Fibroblast of skin of abdomen (primary cell): ENCODE measurements at places on chromosomes 16 and 17.

DNA sequence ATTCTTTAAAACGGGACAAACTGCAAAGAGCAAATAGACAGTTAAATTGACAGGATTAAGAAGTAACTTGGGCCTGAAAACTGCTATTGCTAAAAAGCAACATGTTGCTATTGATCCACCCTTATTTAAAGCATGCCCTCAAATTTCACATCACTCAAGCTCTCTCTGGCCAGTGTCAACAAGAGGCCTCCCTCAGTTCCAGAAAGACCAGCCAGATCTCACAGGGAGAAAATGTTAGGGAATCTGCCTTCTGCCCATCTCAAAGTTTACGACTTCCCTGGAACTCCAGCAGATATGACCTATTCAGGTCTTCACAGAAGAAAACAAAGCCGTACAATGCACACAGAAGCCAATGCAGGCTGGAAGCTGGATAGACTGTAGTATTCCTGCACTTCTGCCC, 8.9 kb downstream of the CFAP20 start:
- no peak for DNase-seq

GRCh38 chr17:57420734-57421717, 164.7 kb downstream of the MSI2 start:
- DNase-seq: peak; percentile 57

DNA sequence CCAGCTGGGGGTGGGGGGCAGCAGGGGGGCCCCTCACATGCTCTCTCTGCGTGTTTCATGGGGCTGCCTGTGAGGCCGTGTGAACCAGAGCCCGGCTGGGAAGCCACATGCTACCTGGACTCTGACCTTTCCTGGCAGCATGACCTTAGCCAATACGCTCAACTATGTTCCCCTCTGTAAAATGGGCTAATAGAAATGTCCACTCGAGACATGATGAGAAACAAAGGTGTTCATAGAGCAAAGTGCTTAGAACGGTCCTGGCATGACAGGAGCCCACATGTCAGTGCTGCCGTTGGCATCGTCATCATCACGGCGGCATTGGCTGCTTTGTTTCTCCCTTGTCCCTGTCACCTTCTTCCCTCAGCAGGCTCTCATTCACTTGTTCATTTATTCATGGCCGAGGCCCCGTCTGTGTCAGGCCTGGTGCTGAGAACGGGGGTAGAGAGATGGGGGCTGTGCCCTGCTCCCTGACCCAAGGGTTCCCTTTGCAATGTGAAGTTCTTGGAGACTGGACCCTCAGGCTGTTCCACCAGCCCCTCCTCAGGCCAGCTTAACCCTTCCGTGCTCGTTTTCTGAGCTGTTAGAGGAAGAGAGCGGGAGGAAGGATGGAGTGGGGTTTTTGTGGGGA, 291.4 kb downstream of the SEC14L1 start:
- DNase-seq: no peak

DNA sequence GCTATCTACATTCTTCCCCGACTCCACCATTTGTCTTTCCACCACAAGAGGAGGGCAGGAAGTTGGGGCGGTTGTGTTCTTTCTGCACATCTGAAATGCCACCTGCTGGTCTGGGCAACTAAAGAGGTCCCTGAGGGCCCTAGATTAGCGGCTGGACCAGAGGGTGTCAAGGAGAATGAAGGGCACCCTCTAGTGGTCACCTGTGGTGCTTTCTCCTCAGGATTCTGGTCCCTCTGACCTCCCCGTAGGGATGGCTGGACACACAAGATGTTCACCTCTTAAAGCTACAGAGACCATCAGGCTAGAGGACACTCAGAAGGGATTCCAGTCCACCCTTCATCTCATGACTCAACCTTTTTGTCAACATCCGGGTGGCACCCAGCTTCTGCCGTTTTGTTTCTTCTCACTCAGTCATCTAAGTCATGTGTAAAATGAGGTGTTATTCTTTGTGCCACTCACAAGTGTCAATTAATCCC, 2.9 kb upstream of the SCIMP start:
- DNase-seq: peak; percentile 13

GRCh38 chr17:50111673-50112655, 16.8 kb downstream of the PDK2 start:
- DNase-seq: no peak

GRCh38 chr16:660132-660458, 7.8 kb upstream of the RHOT2 start:
- no peak for DNase-seq

- DNase-seq: peak; percentile 91
Observed at GRCh38 chr16:48300391-48300856, 53.1 kb upstream of the ABCC11 start.

DNA sequence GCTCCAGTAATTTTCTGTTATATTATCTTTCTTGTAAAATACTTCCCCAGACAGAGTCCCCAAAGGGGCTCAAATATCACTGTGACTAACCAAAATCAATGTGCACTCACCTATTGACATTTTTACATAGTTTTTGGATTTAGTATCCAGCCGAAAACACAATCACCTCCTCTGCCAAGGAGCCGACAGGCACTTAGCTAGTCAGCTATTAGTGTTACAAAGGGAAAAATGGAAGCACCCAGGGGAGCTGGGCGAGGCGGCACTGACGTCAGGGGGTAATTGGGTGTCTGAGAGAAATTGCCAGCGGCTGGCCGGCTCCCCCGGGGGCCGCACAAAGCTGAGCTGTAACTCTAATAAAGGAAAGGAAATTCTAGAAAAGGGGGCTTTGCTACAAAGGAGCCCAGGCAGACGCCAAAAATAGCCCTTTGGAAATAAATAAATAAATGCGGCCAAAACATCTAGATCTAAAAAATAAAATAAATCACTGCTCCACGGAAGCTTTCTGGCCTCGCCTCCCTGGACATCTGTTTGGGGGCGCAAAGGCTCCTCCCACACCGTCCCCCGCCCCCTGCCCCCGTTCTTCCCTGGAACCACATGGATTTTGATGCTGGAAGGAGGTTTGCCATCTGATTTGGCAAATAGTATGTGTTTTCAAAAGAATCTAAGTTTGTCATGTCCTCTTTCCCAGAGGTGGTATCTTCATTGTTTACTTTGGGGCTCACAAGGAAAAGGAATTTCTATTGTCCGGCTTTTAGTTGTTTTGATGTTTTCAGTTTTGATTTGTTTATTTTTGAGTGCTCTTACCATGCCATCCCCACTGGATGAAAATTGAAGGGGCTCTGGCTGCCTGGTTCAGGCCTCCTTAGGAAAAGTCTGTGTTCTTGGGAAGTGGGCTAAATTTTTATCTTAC, 156.7 kb downstream of the ZNF423 start:
- DNase-seq: peak; percentile 23

- no peak for DNase-seq
Observed at GRCh38 chr16:24801761-24802302, 43.9 kb upstream of the SLC5A11 start.

GRCh38 chr16:88570691-88571092, 489 bp downstream of the ZC3H18 start:
- no peak for DNase-seq

- DNase-seq: no peak
Observed at GRCh38 chr16:55273356-55273755, 50.6 kb upstream of the IRX6 start.

- DNase-seq: no peak
Observed at GRCh38 chr16:72166151-72166550, 5.8 kb downstream of the PMFBP1 start.

DNA sequence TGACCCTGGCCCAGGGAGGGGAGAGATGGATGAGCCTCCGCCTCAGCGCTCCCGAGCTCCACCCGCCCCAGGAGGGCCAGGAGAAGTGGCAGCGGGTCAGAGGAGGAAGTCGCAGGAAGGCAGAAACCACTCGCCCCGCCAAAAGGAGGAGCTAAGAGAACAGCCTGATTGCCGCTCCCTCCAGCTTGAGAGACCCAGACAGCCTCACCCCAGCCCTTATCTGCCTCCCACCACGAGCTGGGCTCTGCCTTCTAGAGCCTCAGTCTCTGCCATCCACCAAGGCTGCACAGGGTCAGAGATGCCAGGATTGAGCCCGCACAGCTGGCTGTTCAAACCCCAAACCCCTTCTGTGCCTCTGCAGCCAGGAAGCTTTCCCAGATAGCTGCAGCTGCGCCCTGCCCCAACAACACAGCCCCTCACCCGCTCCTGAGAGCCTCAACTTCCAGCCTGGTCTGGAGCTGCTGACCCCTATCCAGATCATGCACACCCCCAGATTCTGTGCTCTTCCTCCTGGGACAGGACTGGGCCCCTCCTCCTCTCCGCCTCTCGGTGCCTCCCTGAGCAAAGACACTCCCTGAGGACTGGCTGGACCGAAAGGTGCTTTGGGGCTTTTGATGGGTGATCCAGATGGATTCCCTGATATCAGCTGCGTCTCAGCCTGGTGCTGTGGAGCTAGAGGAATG, 1.0 kb upstream of the ATP2A3 start:
- DNase-seq: no peak

GRCh38 chr16:87131996-87132345, 185.2 kb downstream of the C16orf95 start:
- no peak for DNase-seq

- DNase-seq: no peak
Observed at GRCh38 chr17:19727501-19728078, 11.2 kb upstream of the SLC47A2 start.

- DNase-seq: no peak
Observed at GRCh38 chr17:12438813-12439586, 226.7 kb upstream of the MYOCD start.

DNA sequence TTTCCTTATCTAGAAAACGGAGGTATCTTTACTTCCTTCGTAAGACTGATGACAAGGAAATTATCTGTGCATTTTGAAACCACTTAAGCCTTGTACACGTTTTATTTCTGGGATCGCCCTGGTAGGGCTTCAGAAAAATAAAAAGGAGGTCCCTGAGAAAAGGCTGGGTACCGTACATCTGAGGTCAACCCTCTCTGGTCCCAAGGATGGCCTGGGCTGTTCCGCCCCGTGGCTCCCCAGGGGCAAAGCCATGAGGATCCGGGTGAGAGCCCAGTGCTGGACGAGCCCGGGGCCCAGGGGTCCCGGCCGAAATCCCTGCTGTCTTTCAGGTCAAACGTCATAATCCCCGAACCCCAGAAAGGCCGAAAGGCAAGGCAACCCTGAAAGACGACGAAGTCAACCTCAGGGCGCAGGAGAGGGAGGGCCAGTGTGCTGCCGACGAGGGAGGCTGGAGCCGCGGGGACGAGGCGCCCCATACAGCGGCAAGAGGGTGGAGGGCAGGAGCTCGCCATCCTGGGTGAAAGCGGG, 656 bp upstream of the FUS start:
- DNase-seq: no peak

GRCh38 chr16:67458121-67458641, 22.8 kb downstream of the ATP6V0D1 start:
- peak; percentile 39 for DNase-seq

GRCh38 chr16:29320274-29320999, 86.1 kb downstream of the NPIPB11 start:
- no peak for DNase-seq

- no peak for DNase-seq
Observed at GRCh38 chr17:81166033-81166492, at the start of gene AATK. AATK (minus strand) TSS chr17:81166221; CDS start chr17:81165992, 229 bp downstream.

DNA sequence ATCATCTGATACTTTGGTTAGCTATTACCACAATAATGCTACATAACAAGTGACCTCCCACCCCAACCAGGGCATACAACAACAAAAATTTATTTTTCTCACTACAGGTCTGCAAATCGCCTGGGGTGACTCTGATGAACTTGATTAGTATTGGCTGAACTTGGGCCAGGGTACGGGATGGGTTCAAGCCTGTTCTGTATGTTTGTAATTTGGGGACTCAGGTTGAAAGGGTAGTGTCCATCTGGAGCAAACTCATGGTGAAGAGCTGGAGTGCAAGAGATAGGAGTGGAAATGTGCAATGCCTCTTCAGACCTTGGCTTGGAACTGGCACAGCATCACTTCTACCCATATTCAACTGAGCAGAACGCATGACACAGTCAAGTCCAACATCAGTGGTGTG, 16.3 kb upstream of the NKD1 start:
- DNase-seq: no peak

- no peak for DNase-seq
Observed at GRCh38 chr17:7818746-7819645, 15.0 kb upstream of the KDM6B start.

DNA sequence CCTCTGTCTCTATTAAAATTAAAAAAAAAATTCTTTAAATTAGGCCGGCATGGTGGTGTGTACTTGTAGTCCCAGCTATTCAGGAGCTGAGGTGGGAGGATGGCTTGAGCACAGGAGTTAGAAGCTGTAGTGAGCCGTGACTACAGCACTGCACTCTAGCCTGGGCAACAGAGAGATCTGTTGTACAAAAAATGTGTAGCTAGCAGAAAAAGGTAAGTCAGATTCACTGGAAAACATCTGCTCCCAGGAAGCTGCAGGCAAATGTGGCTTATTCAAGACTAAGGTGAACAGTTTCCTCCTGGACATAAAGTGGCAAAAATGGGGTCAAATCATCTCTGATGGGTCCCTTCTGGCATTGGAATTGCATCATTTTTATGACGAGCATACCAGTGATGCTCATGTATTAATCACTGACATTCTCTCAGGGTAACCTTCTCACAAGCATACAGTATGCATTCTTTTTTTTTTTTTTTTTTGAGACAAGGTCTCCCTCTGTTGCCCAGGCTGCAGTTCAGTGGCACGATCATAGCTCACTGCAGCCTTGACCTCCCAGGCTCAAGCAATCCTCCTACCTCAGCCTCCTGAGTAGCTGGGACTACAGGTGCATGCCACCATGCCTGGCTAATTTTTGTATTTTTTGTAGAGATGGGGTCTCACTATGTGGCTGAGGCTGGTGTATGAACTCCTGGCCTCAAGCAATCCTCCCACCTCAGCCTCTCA, 48.7 kb downstream of the CPPED1 start:
- peak; percentile 31 for DNase-seq

DNA sequence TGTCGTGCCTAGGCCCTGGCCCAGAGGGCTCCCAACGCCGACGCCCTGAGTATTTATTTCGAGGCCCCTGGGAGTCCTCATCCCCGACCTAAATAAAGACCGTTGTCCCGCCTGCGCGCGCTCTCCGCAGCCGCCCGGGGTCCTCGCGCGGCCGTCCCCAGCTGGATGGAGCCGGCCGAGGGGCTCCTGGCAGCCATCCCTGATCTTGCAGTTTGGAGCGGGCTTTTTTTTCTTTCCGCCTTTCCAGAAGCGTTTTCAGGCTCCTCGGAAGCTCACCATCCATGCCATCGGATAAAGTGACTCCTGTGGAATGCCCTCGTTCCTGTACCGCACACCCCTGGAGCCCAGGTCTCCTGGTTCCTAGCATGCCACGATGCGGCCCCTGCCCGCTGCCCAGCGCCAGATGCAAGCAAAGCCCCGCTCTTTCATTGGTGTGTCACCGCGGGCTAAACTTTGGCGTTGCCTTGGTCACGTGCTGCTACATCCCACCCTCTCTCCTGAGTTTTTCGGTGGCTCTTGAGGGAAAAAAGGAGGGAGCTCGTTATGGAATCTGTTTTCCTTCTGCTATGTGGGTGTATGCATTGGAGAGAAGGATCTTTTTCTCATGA, 716 bp downstream of the TMEM94 start:
- peak; percentile 60 for DNase-seq

GRCh38 chr16:49468611-49469310, 95.2 kb downstream of the C16orf78 start:
- DNase-seq: no peak
